ENCODE measurements at places on chromosomes 7 and 10.

GRCh38 chr7:2944739-2945138 lies 98.9 kb downstream of the CARD11 start:
- DNase-seq: no peak

DNA sequence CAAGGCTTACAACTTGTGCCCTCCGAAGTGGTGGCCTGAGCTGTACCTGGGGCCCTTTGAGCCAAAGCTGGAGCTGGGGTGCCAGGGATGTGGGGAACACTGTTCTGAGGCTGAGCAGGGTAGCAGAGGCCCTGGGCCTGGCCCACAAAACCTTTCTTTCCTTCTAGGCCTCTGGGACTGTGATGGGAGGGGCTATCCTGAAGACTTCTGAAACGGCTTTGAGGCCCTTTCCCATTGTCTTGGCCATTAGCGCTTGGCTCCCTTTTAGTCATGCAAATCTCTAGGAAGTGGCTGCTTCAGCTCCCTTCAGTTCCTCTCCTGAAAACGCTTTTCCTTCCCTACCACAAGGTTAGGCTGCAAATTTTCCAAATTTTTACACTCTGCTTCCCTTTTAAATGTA lies 16.8 kb upstream of the CRYGN start:
- no peak for DNase-seq

GRCh38 chr10:85175635-85176034 lies 847.2 kb downstream of the CCSER2 start:
- DNase-seq: peak; percentile 4

DNA sequence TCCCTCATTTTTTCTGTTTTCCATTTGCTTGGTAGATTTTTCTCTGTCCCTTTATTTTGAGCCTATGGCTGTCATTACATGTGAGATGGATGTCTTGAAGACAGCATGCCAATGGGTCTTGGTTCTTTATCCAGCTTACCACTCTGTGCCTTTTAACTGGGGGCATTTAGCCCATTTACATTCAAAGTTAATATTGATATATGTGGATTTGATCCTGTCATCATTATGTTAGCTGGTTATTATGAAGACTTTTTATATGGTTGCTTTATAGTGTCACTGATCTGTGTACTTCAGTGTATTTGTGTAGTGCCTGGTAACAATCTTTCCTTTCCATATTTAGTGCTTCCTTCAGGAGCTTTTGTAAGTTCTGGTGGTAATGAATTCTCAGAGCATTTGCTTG lies 89.3 kb upstream of the UNC5B start:
- DNase-seq: no peak

DNA sequence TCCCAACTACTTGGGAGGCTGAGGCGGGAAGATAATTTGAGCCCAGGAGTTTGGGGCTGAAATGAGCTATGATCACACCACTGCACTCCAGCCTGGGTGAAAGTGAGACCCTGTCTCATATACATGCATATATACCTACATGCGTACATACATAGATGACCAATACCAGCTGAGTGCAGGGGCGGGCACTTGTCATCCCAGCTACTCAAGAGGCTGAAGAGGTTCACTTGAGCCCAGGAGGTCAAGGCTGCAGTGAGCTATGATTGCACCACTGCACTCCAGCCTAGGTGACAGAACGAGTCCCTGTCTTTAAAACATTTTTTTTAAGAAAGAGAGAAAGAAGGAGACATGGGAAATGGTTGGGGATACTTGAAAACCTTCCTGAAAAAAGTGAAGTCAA lies 17.4 kb upstream of the PROSER2 start:
- DNase-seq: no peak

- DNase-seq: no peak
Measured at GRCh38 chr10:71132321-71132810, 80.0 kb upstream of the UNC5B start.

All from GDM1 (cell line).